ENCODE measurements at places on chromosomes 3 and 15.

DNA sequence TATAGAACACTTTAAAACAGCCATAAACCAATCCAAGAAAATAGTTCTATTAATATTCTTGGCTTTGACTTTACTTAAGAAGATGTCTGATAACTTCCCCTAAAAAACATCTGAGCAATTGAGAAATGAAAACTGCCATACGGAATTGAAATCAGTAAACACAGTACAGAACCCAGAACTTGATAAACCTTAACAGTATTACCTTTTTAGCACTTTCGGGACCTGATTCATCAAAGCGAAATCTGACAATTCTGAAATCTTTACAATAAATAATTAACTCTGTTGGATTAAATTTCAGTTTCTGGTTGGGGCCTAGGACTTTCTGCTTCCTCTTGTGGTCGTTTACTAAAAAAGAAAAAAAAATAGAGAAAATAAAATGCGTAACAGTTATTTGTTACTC is 17.3 kb downstream of the MTMR10 start:
- no peak for DNase-seq

DNA sequence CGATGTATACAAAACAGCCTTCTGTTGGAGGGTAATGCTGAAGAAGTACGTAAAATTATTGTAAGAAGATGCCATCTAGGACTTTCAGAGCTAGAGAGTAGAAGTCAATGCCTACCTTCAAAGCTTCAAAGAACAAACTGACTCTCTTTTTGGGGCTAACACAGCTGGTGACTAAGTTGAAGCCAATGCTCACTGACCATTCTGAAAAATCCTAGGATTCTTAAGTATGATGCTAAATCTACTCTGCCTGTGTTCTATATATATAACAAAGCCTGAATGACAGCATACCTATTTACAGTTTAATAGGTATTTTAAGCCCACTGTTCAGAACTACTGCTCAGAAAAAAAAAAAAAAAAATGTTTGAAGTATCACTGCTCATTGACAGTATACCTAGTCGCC is 18.9 kb downstream of the ADPGK start:
- DNase-seq, result no peak

DNA sequence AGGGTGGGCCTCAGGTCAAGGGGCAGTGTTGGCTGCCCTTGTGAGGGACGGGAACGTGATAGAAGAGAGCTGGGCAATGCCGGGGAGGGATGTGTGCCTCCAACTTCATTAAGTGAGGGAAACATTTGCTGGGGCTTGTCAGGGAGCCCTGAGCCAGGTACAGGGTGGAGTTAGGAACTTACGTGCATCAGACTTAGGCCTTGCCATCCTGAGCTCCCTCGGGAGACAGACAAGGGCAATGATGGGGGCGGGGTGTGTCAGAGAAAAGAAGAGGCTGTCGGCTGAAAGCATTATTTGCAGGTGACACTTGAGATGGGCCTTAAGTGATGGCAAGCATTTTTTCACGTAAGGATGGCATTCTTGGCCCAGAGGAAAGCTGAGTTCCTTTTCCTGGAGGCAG is 1.6 kb downstream of the FAM131A start:
- DNase-seq, result no peak

- no peak for DNase-seq
Observed at GRCh38 chr15:62520887-62521286, 355.8 kb upstream of the C2CD4B start.

GRCh38 chr15:71312731-71313460 is 197.6 kb downstream of the THSD4 start:
- no peak for DNase-seq

- DNase-seq, result no peak
Observed at GRCh38 chr3:172007065-172007370, 32.4 kb upstream of the FNDC3B start.

DNA sequence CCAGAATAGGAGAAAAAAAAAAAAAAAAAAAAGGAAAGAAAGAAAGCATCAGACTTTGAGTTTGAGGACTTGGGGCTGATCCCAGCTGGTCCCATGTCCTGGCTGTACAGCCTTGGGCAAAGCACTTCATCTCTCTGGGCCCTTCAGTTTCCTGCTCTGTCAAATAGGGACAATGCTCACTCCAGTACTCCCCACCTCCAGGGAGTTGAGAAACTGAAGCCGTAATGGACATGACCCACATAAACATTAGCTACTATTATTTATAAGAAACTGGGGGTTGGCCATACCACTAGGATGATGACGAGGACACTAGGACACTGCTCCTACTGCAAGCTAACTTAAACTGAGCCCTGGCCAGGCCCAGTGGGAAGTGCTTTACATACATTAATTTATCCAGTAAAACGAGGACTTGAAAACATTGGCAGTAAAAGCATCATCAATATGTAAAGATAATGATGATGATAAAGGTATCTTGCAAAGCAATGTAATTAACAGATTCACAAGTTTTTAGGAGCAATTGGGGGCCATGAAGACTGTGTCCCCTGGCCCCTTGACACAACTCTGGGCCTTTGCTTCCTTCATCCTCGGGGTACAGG is 22.9 kb upstream of the SMAD6 start:
- no peak for DNase-seq

DNA sequence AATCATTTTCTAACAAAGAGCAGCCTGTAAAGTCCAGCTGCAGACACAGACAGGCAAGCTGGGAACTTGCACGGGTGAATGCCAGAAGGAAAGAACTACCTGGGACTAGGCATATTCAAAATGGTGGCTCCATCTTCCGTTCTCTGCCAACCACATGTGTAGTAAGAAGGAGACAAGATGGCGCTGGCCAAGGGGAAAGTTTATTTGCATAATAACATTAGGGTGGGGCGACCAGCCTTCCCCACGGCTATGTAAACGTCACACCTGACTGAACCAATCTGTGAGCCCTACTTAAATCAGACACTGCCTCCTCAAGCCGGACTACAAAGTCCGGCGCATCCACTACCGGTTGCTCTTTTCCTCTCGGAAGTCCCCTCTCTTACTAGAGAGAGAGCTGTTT is 130.8 kb downstream of the SNRK start:
- DNase-seq, result no peak

- DNase-seq, result no peak
Observed at GRCh38 chr3:53818221-53819162, 27.7 kb downstream of the CHDH start.

- no peak for DNase-seq
Observed at GRCh38 chr3:39808467-39809180, 785 bp upstream of the MYRIP start.

DNA sequence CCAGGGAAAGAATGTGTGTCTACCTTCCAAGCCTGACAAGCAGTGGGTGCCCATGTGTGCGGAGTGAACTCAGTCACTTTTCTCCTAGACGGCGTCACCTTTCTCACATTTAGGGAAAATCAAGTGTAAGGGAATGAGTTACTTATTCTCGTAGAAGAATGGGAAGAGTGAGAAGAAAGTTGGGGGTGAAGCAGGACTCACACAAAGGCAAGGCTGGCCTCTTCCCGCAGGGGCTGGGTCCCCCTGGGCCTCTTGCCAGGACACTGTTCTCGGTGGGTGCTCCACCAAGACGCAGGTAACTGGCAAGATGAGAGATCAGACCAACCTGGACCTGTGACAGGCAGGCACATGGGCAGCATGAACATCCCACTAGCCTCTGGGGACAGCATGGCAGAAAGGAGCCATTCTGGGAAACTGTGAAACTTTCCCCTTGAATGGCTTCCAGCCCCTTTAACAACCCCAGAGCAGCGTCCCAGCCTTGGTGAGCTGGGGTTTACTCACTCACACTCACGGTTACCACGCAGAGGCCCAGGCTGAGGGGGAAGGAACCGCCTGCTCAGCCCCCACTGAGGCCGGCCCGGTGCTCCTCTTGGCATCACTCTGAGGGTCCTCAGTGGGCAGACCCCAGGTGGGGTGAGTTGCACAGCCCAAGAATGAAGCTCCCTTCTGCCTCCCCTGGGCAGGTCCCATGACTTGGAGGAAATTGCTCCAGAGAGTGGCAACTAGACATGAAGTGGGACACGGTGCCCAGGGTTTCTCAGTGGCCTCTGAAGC is 15.0 kb upstream of the SRP14 start:
- DNase-seq, result no peak

DNA sequence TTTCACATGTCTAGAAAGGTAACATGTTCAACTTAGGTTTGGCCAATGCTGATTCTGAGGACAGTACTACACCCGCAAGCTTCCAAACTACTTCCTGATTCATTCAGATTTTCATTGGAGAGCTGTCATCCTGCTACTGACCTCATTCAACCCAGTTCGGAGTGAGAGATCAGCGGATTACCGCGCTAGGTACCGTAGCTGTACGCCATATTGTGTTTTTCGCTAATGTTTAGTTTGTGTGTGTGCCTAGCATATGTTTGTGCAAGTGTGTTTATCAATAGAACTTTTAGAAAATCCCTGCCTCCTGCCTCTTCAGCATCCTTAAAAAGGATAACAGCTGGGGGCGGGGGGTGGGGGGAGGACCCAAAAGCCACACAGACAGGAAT is 1.1 kb downstream of the ZBTB20 start:
- peak; percentile 50 for DNase-seq

DNA sequence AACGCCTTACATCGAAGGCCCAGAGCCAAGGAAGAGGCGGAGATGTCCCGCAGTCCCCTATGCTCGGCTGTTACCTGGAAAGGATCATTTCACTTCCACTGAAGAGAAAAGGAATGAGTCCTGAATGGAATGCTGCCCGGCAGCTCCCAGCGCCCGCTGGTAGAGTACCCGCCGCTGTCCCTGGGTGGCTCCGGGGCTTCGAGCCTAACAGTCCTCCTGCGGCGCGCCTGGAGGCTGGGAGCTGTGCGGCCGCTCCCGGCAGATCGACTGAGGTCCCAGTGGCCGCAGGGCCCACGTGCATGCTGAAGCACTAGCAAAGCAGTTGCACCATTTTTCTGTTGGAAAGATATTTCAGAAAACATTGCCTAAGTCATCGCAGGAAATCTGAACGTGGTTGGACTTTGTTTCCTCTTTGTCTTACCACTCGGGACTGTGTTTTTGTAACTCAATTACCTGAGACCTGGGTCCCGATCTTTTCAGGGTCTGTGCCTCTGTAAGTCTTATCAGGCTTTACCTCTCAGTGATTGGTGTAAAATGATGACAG is 984 bp downstream of the RNU6-1 start:
- DNase-seq, result no peak

GRCh38 chr3:9976721-9977709 is 9.6 kb downstream of the EMC3 start:
- peak; percentile 20 for DNase-seq

GRCh38 chr3:31275583-31275982 is 257.1 kb upstream of the STT3B start:
- DNase-seq, result no peak

GRCh38 chr3:17742880-17743657 is 638 bp upstream of the TBC1D5 start:
- no peak for DNase-seq

DNA sequence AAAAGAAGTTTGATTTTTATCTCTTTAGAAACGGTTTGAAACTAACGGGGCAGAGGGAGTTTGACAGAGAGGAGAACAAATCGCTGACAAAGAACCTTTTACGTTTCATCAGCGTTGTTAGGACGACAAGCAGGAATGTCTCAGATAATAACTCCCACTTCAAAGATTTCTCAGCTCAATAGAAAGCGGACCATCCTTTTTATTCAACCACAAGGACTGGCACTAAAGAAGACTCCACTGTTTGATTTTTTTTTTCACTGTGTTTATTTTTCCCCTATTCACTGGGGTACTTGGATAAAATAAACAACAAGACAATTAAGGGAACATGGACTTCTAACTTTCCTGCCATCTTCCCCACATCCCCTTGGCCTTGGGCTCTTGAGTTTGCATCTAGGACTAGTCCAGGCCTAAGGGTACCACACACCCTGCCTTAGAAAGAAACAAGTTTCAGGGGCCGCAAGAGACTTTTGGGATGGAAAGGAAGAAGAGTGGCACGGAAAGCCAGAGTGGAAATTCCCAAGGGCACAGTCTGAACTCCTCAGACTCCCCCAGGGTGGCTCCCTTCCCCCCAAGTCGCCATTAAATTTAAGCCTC is 19.0 kb downstream of the ZIC4 start:
- no peak for DNase-seq

DNA sequence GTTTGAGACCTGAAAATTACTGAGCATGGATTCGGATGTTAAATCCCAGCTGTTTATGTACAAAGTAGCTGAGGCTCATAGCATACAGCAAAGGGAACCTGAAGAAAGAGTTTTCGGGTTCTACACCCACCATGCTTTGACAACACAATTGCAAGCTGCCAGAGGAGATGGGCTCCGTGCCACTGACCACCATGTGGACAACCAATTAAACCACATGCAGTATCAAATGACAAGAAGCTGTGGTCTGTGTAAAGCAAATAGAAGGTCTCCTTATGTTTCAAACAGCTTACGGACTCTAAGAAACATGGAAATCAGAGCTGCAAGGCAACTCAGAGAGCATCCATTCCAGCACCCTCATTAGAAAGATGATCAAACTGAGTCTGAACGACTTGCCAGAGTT is 12.9 kb downstream of the GABRB3 start:
- DNase-seq, result no peak

- DNase-seq, result no peak
Observed at GRCh38 chr3:102536456-102536855, 101.6 kb downstream of the ZPLD1 start.

- no peak for DNase-seq
Observed at GRCh38 chr3:9122732-9123364, 126.6 kb downstream of the SRGAP3 start.

- DNase-seq, result no peak
Observed at GRCh38 chr15:100667405-100668347, 65.3 kb downstream of the ASB7 start.

DNA sequence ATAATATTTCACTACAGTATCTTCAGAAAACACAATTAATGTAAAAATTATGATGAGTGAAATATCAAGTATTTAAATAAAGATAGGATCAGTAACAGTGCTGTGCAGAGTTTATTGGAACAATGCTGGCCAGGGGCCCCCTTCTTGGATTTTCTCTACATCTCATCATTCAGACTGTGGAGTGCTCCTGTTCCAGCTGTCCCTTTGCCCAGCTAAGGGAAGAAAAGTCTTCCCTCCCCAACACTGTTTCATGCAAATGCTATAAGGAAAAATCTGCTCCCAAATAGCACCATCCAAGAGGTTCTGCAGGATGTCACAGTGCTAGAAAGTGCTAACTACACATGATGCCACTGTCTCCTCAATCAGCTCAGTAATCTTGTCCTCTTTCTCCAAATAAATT is 64.5 kb downstream of the RPL39L start:
- no peak for DNase-seq

DNA sequence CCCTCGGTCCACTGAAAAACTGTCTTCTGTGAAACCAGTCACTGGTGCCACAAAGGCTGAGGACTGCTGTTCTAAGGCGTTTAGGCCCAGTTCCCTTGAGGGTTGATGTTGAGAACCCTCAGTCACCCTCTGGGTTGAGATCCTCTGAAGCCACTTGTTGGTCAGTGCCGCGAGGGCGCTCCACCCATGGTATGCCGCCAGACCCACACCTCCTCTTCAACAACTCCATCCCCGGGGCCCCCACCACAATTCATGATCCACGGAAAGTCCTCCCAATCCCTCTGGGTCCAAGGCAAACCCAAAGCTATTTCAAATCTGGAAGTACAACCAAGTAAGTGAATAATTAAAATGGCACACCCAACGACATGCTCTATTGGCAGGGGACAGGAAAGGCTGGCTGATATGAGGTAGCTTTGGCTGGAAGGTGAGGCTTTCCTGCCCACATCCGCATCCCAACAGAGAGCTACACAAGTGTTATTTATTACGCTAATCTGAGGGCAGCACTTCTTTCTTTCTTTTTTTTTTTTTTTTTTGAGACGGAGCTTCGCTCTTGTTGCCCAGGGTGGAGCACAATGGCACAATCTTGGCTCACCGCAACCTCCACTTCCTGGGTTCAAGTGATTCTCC is 58.1 kb downstream of the XXYLT1 start:
- no peak for DNase-seq

GRCh38 chr3:134378818-134379217 is 4.6 kb upstream of the AMOTL2 start:
- no peak for DNase-seq
